ENCODE measurements at places on chromosomes 7 and 10. TPM values are rescaled to one million over a fixed set of nuclear protein-coding genes. Genes with fewer than 3 reads are reported as not detected.

Gene LRRC18
- not detected for total RNA-seq

Gene CPN1
- total RNA-seq: not detected

Gene DBNL
- 203 TPM for total RNA-seq

Gene PBLD
- 3.6 TPM for total RNA-seq

Gene CD36
- not detected for total RNA-seq

GRCh38 chr7:107937531-107937930 is 46.5 kb downstream of the DLD start:
- no peak for DNase-seq

- no peak for DNase-seq
Observed at GRCh38 chr7:72446131-72446530, 34.0 kb upstream of the CALN1 start.

GRCh38 chr10:2836921-2837662 is 230.3 kb upstream of the PFKP start:
- DNase-seq: no peak

DNA sequence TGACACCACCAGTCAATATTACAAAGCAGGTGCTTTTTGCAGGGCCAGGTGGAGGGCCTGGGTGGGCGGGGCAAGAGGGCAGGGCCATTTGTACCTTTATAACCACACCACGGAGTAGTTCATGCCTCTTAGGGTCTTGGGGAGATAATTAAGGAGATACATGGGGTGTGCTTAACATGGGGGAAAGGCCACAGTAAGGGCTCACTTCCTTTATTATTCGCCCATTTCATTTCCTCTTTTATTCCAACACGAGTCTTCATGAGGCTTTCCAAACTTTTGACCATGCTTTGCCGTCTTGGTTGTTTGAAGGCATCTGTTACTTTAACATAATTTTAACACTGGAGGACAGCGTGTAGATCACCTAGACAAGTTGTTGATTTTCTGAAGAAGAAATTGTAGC is 33.3 kb upstream of the LYZL2 start:
- DNase-seq: no peak

DNA sequence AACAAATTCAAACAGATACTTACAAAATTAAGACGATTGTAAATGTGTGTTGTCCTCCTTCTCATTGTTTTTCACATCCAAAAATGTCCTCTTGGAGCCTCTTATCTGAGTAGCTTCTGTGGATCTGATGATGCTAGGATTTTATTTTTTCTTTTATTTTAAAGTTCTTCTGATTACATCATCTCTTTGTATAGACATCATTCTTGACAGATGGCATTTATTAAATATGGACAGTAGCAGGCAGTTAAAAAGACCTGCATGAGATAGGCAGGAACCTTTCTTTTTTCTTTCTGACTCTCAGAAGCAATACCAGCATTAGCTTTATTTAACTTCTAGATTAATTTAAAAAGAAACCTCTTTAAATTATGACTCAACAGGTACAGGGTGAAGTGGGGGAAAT is at the start of gene RPA3:
Gene RPA3 (minus strand): TSS at position 116 of the 400 bp plus-strand sequence. CDS start 78,189 bp downstream, outside the sequence.
- no peak for DNase-seq

DNA sequence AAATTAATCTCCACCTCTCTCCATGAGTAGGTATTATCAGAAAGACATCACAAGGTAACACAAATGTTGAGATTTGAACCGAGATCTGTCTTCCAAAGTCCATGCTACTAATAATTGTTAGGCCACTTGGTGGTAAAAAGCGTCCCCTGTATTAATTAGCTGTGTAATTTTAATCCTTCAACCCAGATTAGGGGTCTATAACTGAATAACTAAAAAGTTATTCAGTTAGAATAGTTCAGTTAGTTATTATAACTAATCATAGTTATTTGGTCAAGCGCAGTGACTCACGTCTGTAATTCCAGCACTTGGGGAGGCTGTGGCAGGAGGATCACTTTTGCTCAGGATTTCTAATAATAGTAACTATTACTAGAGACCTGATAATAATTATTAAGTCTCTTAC is 5.6 kb downstream of the PDSS1 start:
- DNase-seq: no peak

GRCh38 chr10:21521751-21522533 is 3.5 kb downstream of the SKIDA1 start:
- no peak for DNase-seq

DNA sequence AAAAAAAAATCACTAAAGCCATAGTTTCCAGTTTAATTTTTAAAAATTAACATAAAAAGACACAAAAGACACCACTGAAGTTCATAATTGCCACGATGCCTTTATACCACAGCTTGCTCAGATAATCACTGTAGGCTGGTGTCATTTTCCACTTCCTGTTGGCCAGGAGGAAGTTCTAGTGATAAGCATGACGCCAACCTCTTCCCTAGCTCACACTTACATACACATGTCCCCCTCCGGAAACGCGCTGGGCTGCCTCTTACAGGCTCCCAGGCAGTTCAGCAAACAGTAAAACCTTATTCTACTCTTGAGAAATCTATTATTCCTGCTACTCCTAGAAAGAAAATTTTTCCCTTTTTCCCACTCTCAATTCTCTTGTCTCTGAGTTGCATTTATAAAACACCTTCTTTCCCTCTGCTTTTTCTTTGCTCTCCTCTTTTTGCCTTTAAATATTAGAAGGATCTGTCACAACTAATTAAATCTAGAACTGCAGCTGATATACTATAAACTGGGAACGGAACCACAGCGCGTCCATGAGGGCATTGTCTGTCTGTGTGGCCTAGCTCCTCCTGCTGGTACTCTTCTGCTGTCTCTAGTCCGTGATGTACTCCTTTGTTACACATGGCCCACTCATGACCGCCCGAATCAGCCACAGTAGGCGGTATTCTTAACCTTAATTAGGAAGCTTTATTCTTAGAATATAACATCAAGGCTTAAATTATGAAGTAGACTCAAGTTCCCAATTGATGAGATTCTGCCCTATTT is 664.9 kb downstream of the CNTNAP2 start:
- no peak for DNase-seq

DNA sequence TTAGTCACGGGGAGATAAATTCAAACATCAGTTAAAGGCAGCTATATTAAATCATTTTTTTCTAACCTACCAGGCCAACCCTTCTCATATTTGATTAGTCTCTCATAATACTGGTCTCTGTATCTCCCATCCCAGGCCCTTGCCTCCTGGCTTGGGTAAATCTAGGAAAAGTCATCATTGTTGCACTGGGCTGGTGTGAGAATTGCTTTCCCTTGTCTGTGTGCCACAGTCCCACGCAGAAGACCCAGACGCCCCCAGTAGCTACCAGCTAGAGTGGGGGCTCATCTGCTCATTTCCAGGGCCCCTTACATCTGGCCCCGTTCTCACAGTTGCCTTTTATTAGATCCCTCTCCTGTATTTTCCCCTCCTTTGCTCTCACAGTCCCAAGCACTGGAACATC is 67.6 kb upstream of the VIPR2 start:
- no peak for DNase-seq

GRCh38 chr7:82359426-82359825 is 84.2 kb downstream of the CACNA2D1 start:
- DNase-seq: no peak

- no peak for DNase-seq
Observed at GRCh38 chr10:11225935-11226334, 208.3 kb downstream of the CELF2 start.

All from HT-29 (cell line).